ENCODE measurements at places on chromosomes 1 and 21.
A peak's percentile ranks its signal among the peaks of the same experiment; 100 is the strongest.

DNA sequence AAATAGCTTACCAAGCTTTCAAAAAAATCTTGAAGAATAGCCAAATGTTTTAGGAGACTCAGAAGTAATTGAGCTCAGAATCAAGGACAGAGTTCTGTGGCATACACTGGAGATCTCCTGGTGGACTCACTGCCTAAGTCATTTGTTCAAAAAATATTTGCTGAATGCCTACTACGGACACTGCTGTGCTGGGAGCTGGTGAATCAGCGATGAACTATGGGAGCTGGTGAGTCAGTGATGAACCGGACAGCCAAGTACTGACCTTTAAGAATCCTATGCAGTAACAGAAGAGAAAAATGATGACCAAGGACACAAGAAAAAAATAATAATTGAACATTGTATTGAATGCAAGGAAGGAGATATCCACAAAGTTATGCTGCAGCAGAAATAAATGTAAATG is 717.9 kb upstream of the CXADR start:
- peak; percentile 88 for DNase-seq

DNA sequence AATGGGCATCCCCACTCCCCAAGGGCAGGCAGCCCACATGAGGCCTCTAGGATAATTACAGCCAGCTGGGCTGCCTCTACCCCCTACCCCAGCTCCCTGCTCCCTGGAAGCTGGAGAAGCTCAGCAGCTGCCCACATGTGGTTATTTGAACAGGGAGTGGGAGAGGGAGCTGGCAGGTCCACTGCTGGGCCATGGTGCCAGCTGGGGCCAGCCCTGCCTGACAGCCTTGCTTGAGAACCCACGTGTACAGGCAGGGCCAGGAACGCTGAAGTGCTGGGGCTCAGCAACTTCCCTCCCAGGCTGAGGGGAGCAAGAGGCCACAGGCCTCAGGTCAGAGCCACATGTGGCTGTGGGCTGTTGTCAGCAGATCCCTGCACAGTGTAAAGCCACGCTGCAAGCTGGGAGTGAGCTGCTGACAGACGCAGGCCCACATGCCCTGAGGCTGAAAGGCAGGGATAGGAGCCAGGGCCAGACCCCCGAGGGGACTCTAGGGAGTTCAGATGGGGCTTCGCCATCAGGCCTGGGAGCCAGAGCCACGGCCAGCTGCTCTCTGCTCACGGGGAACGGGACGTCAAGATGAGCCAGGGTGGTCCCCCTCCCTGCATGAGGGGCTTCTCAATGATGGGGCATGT is 129.0 kb downstream of the SYF2 start:
- no peak for DNase-seq

DNA sequence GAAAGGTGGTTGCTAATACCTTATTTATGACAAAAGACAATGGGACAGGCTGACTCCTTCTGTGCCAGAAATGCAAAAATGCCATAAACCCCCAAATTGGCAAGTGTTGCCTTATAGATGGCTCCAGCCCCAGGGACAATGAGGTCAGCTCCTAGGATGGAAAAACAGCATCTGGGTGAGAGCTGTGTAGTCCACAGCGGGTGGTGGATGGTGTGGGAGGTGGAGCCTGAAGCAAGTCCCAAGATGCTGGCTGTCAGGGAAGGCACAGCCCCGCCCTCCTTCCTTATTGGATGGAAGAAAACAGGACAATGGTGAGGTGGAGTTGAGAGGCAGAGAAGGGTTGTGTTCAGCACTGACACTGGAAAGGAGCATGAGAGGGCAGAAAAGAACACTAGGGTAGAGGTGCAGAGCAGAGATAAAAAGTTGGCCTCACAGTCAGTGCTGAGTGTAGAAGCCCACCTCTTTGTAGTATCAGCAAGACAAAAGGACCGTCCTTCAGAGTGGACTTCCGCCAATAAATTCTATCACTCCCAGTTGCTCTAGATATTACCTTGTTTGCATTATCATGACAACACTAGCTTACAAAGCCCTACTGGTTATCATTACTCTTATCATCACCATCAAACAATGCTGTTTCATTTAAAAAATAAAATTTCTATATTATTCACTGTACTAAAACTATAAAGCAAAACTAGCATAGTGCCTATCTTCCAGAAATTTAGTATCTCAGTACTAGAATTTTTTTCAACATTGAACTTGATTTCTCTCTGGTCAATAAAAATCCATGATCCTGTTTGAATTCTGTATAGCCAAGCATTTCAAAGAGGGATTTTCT is 3.7 kb upstream of the SDE2 start:
- DNase-seq = peak; percentile 63

GRCh38 chr1:211490821-211491415 is 1.0 kb downstream of the RD3 start:
- no peak for DNase-seq

- DNase-seq = peak; percentile 91
Observed at GRCh38 chr21:46079352-46080170, 18.4 kb upstream of the COL6A2 start.

DNA sequence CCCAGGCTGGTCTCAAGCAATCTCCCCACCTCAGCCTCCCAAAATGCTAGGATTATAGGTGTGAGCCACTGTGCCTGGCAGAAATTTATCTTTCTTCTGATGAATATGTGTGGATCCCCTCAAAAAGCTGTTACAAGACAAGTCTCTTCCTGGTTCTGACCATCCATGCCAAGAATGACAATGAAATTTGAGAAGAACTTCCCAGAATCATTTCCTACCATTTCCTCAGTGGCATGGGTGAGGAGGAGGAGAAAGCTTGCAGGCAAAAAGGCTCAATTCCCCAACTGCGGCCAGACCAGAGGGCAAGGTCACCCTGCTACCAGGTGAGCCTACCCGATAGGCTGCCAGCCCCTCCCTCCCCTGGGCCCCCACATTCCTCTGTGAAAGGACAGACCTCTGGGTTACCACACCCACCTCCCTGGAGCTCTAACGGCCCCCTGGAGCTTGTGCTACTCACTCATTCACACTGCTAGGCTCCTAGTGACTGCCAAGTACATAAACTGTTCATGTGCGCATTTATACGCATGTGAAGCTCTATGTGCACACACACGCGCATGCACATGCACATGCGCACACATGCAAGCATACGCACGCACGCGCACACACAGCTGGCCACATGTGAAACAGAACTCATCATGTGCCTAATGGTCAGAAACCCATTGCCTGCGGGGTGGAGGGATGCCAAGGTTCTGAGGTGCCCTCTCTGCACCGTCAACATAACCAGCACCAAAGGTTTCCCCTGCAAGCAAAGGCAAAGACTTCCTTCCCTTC is 17.0 kb downstream of the MRAP start:
- no peak for DNase-seq

DNA sequence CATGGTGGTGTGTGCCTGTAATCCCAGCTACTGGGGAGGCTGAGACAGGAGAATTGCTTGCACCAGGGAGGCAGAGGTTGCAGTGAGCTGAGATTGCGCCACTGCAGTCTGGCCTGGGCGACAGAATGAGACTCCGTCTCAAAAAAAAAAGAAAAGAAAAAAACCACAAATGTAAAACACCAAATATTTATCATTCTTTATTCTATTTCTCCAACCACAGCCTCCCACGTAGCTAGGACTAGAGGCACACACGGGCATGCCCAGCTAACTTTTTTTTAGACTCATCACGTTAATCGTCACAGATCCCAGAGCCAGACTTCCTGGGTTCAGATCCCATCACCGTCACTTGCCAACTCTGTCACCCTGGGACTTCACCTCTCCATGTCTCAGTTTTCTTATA is 13.5 kb downstream of the DNAJC16 start:
- DNase-seq = peak; percentile 14

- DNase-seq = no peak
Observed at GRCh38 chr1:5720484-5720883, 271.7 kb downstream of the NPHP4 start.

DNA sequence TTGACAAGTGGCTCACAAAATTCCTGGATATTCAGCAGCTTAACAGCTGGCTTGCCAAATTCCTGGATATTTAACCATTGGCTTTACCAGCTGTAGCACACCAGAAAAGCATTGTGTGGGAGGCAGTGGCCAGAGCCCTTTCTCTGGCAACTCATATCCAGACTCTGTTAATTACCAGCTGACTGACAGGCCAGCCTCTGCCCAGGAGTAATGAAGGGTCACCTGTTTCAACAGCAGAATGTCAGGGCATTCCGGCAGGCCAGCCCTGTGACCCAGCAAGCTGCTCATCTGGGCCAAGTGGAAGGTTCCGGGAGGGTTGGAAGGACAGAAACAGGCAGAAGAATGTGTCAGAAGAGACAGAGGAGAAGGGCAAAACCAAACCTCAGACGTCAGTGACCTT is 35.2 kb upstream of the KIRREL1 start:
- DNase-seq = no peak

DNA sequence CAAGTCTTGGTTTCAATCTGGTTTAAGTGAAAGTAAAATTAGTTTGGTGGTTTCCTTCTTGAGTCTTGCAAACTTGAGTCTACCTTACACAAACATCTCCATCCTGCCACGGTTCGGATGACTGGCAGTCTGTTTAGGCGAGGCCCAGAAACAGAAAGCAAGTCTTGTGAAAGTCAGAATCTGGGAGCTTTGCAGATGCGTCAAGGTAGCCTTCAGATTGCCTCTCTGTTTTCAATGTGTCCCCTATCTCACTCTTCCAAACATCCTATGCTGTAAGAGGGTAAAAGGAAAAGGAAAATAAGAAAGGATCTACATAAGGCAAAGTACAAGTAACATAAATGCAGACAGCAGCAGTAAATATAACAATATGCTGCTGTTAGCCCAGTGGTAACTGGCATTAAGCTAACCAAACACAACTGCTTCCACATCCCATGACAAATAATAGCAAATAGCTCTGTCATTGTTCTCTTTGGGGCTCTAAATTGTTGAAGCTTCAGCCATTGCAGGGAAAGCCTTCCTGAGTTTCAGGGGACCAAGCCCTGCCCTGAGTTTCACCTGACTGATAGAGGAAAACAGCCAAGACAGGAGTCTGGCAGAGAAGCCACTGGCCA is 26.2 kb upstream of the C1orf105 start:
- no peak for DNase-seq

- DNase-seq = no peak
Observed at GRCh38 chr21:34612557-34612956, 2.4 kb downstream of the RCAN1 start.

DNA sequence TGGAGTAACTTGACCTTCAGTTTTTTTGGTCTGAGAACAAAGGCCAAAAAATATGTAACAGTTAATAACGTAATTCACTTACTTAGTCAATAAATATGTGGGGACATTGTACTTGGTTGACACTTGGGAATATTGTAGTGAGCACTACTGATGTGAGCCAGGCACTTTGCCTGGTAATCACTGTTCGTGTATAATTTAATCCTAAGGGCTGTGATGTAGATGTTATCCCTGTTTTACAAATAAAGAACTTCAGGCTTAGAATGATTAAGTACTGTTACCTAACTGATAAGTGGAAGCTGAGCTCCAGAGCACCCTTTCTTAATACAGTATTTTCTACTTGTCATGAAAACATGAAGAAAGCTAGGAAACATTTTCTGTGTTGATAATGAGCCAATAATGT is 28.0 kb downstream of the PTBP2 start:
- DNase-seq = no peak

GRCh38 chr1:95171270-95172245 is 54.4 kb downstream of the TLCD4 start:
- DNase-seq = no peak

DNA sequence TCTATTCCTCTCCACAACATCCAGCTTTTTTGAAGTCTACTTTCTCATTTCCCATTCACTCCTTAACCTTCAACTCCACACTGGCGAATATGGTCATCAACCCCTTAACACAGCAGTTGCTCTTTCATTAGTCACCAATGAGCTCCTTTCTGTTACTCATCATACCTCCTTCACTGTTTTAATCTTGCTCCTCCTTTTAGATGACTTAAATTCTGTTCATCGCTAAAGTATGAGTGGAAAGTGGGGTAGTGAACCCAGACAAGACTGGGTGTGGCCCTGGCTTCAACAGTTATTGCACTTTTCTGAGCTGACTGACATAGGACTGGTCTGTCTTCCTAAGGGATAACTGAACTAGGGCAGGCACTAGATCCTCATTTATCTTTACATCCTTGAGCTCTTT is 51.3 kb downstream of the AKT3 start:
- peak; percentile 33 for DNase-seq

DNA sequence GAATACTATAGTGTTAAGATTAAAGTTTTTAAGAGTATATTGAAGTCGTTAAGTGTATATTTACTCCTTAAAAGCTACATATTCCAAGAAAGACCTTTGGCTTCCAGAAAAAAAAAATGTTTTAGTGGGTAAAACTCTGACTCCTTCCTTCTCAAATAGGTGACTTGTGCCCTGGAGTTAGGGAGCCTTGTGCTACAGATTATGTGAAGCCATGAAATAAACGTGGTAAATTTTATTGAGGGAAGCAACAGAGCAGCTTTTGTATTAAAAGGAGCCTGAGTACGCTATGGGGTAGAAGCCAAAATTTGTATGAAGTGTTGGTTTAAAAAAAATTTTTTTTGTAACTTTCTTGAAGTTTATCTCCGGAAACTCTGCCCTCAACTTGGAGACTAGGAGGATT is 994 bp downstream of the RO60 start:
- DNase-seq = no peak

- no peak for DNase-seq
Observed at GRCh38 chr1:41641475-41641814, 157.0 kb upstream of the EDN2 start.

DNA sequence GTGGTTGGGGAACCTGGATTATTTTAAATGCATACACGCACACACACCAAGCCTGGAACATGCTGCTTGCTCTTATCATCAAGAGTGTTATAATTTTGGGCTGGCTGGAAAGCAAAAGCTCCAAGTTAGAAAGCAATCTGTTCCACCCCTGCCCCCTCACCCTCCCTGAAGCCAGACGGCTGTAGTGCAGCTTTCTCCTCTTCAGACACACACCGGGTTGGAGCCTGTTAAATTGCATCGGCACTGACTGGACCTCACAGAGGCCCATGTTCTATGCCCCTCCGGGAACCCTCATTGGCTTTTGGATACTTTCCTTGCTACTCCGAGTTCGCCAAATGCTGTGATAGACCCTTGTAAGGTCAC is 90.6 kb upstream of the KCNJ15 start:
- DNase-seq = no peak

GRCh38 chr1:69506311-69506710 is 61.4 kb upstream of the LRRC7 start:
- no peak for DNase-seq

DNA sequence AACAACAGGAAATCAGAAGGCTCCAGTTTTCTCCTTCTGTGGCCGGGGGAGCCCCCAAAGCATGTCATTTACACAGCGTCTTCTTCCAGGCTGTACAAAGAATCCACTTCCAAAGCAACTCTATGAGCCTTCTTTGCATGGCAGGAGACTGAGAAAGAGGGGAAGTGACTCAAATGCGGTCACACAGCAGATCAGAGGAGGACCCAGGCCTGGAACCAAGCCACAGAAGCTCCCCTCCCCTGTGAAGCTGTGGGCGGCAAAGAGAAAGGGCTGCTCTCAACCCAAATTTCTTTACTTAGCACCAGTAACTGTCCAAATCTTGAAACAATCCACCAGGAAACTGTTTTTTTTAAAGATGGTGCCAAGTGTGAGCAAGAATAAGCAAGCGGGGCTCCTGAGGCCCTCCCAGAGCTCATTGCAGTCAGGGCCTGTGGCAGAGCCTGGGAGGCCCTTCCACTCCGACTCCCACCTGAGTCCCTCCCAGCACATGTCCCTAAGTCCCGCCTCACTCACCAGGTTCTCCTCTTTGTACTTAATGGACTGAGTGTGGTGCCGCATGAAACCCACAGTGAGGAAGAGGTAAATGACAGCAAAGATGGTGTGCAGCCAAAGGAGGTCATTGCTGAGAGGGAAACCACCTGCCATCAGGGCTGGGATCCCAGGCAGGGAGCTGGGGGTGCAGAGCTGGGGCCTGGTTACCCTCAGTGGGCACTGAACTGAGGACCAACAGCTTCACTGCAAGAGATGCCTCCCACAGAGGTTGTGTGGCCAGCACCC is 15.9 kb downstream of the TMEM63A start:
- no peak for DNase-seq

- DNase-seq = no peak
Observed at GRCh38 chr21:28922368-28922767, 70.3 kb downstream of the LTN1 start.

All from fibroblast of gingiva (primary cell).